ENCODE measurements at places on chromosomes 5 and 9. TPM values are rescaled to one million over a fixed set of nuclear protein-coding genes. Genes with fewer than 3 reads are reported as not detected.

S1PR3 gene
- 11.8 TPM for polyA plus RNA-seq

ORM2 gene
- not detected for polyA plus RNA-seq

UBE2QL1 gene
- not detected for polyA plus RNA-seq

SPDL1 gene
- 177 TPM for polyA plus RNA-seq

MGAT1 gene
- polyA plus RNA-seq: 180 TPM

DNA sequence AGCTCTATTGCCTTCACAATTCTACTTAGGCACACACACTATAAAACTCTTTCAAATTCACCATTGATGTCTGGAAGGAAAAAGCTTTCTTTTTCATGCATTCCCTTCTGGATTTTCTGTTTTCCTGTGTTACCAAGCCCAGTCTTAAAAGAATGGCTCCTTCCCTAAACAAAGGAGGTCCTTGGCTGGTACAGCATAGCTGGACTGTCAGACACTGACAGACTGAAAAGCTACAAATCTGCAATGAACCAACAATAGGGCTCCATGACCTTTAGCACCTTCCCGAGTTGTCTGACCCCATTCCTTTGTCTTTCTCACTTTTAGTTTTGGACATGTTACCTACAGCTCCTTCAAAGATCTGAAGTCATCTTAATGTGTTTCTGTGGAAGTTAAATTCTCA lies 382.5 kb downstream of the TMEM161B start:
- no peaks in the 10 kb centered on the region for H3K27me3 ChIP-seq
- H3K27ac ChIP-seq: no peak overlapping the region
- no peaks in the 10 kb centered on the region for H3K4me1 ChIP-seq
- DNase-seq: no peak
- H3K36me3 ChIP-seq: no peaks in the 10 kb centered on the region
- no peak overlapping the region for H3K4me3 ChIP-seq

GRCh38 chr9:2047144-2047671 lies 32.1 kb downstream of the SMARCA2 start:
- no peak overlapping the region for H3K4me3 ChIP-seq
- H3K36me3 ChIP-seq: 0 out of 2 replicates have a peak, but pooled peaks cover 11% of the 10 kb centered on the region
- H3K4me1 ChIP-seq: peaks cover 7% of the 10 kb centered on the region
- no peaks in the 10 kb centered on the region for H3K27me3 ChIP-seq
- H3K27ac ChIP-seq: no peak overlapping the region

GRCh38 chr5:89301321-89302025 lies 418.5 kb upstream of the MEF2C start:
- H3K4me1 ChIP-seq: no peaks in the 10 kb centered on the region
- H3K27ac ChIP-seq: no peak overlapping the region
- no peak overlapping the region for H3K4me3 ChIP-seq
- no peaks in the 10 kb centered on the region for H3K27me3 ChIP-seq
- no peaks in the 10 kb centered on the region for H3K36me3 ChIP-seq

DNA sequence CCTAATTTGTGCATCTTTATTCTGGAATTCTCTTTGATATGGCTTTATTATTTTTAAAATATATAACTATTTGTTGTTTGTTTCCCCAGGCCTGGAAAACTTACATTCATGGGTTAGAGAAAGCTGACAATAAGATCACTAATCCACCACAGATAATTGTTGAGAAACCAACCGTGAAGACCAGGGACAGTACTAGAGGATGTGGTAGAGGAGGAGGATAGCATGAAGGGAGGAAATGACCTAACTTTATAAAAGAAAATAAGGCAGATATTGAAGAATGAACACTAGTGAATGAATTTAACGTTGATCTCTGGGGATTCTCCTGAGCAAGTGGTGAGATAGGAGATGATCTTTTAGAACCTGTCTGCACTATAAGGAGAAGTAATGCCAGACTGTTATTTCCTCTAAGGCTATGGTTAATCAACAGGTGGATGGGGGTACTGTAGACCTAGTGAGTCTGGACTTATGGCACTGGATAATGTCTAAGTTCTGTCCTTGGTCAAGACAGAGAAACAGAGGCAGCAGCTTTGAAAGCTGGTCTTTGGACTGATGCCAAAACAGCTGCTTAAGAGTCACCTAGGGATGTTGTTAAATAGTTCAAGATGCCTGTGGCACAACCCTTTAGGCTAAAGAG lies 52.4 kb downstream of the NREP start:
- H3K27me3 ChIP-seq: no peaks in the 10 kb centered on the region
- no peak for DNase-seq
- H3K36me3 ChIP-seq: no peaks in the 10 kb centered on the region
